ENCODE measurements at places on chromosomes 3 and 15. TPM values are rescaled to one million over a fixed set of nuclear protein-coding genes. Genes with fewer than 3 reads are reported as not detected.

PPARG gene
- total RNA-seq = 72.8 TPM

FAM43A gene
- 10.7 TPM for total RNA-seq

UCN2 gene
- total RNA-seq = 1.4 TPM

ACP3 gene
- total RNA-seq = 21.8 TPM

SLC22A14 gene
- total RNA-seq = 0.30 TPM

IGSF10 gene
- 61.5 TPM for total RNA-seq

GP9 gene
- total RNA-seq = 0.49 TPM

ARPP19 gene
- 102 TPM for total RNA-seq

RARB gene
- 5.5 TPM for total RNA-seq
